ENCODE measurements at places on chromosomes 2 and 18.

DNA sequence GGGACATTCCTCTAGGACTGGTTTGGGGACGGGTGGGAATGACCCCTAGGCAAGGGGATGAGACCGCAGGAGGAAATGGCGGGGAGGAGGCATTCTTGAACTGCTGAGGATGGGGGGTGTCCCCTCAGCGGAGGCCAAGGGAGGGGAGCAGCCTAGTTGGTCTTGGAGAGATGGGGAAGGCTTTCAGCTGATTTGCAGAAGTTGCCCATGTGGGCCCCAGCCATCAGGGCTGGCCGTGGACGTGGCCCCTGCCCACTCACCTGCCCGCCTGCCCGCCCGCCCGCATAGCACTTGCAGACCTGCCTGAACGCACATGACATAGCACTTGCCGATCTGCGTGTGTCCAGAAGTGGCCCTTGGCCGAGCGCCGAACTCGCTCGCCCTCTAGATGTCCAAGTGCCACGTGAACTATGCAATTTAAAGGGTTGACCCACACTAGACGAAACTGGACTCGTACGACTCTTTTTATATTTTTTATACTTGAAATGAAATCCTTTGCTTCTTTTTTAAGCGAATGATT is 4.9 kb downstream of the INHBB start:
- DNase-seq = no peak

GRCh38 chr2:128317181-128317898 is 1.3 kb downstream of the HS6ST1 start:
- no peak for DNase-seq

- DNase-seq = peak; percentile 7
These were observed 927.0 kb upstream of the CRIM1 start for GRCh38 chr2:35428548-35428947.

DNA sequence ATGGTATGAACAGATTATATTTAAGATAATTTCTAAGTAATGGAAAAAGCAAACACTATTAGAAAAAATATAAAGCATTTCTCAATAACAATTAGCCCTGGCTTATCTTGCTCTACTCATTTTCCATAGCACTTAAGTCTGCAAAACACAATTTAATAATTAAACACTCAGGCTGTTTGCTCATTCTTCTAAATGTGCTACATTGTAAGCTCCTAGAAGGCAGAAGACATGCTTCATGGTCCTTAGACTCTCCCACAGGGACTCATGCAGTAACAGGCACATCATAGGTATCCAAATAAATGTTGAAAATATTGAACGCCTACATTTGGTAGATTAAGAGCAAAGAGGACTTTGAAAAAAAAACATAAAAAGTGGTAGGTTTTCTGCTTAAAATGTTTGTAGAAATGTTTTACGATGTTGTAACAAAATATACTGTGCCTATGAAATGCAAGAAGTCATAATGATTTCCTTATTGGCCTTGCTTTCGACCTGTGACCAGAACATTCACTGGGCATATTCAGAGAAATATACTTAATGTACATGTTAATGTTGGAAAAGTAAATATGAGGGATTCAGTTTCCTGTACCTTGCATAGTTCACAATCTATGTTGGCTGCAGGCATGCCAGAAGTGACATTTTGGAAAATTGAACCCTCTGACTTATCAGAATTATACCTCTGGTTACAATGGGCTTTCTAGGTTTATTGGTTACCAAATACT is 27.2 kb downstream of the G6PC2 start:
- DNase-seq = no peak

GRCh38 chr18:42513441-42513840 is 558.4 kb downstream of the PIK3C3 start:
- DNase-seq = no peak

- no peak for DNase-seq
These were observed 1053.0 kb downstream of the TSN start for GRCh38 chr2:122808286-122808969.

DNA sequence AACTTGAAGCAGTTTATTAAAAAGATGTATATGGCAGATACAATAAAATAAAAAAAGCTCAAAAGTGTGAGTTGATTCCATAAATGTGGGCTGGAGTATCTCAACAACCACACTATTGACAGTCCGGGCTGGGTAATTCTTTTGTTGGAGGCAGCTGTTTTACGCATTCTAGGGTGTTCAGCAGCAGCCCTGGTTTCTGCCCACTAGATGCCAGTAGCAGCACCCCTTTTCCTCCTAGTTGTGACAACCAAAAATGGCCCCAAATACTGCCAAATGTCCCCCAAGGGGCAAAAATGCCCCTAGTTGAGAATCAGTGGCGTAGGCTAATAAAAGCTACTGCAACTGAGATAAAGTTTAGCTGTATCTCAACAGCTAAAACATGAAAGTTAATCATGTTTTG is 44.8 kb downstream of the CHMP3 start:
- no peak for DNase-seq

DNA sequence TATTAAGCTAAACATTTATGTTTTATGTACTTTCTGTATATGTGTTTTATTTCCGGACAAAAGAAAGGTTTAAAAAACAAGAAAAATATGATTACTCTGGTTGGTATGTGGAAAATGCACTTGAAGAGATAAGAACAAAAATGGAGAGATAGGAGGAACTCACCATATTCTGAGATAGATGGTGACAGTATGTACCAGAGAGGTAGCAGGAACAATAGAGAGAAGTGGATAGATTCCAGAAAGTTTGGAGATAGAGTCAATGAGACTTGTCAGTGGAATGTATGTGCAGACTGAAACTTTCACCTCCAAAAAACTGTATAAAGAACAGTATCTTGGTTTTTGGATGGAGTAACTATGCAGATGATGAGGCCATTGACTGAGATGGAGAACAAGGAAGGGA is 105.6 kb upstream of the FSHR start:
- DNase-seq = no peak

DNA sequence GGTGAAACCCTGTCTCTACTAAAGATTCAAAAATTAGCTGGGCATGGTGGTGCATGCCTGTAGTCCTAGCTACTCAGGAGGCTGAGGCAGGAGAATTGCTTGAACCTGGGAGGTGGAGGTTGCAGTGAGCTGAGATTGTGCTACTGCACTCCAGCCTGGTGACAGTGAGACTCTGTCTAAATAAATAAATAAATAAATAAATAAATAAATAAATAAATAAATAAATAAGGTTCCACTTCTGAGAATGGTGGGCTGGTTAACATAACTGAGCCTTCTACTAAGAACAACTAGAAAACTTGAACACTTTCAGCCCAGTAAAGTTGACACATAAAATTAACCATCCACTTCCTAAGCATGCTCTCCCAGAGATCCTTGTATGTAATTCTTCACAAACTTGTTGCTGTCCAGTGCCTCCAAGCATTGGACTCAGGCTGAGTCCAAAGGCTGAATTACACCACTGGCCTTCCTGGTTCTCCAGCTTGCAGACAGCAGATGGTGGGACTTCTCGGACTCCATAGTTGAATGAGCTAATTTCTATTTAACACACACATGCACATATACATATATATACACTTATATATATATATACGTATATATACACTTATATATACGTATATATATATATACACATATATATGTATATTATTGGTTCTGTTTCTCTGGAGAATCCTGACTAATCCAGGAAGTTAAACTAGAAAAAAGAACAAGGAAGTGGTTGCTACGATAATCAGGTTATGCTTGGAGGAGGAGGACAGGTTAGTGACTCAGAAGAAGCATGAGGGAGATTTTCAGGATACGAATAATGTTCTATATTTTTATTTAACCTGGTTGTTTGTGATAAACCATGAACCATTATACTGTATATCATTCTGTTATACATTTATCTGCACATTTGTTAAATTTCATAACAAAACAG is 348.8 kb downstream of the METTL4 start:
- DNase-seq = no peak

DNA sequence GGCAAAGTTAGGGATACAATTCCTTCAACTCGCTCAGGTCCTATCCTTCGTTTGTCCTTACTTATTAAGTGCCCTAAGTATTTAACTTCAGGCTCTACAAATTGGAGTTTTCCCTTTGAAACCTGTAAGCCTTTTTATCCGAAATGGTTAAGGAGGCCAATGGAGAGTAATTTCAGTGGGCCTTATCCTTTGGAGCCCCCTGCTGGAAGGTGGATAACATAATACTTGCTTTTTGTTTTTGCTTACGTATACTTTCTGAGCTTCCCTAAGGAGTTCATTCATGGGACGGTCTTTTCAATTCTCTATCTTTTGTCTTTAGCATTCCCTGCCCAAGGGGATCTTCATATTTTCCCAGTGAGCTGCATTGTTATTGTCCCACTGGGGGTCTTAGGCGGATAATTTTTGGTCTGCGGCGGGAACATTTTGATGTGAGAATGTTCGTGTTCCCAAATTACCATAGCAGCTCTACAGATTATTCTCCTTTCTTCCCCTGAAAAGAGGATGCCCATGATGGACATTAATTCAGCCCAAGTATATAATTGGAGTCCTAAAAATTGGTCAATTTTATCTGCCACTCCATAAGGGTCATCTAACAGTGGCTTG is 34.4 kb upstream of the TRAPPC8 start:
- DNase-seq = peak; percentile 52

DNA sequence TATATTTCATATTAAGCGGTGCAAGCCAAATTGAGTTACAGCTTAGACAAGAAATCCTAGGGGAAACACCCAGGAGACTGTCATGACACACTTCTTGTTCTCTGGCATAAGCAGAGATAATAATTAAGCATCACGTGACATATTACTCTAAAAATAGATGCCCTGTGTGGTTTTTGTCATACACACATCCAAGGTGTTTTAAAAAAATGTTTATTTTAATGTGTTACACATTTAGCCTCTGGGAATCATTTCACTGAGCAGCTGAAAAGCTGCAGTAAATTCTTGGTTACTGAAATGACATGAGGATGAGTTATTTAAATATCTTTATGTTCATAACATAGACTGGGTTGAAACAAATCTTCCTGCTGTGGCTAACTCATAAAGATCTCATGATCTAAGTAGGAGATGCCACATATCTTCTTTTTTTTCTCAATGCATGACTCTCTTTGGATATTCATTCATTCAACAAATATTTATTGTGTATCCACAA is 38.0 kb upstream of the ERMN start:
- no peak for DNase-seq

- no peak for DNase-seq
These were observed 30.4 kb upstream of the RAB6D start for GRCh38 chr2:131394147-131394931.

DNA sequence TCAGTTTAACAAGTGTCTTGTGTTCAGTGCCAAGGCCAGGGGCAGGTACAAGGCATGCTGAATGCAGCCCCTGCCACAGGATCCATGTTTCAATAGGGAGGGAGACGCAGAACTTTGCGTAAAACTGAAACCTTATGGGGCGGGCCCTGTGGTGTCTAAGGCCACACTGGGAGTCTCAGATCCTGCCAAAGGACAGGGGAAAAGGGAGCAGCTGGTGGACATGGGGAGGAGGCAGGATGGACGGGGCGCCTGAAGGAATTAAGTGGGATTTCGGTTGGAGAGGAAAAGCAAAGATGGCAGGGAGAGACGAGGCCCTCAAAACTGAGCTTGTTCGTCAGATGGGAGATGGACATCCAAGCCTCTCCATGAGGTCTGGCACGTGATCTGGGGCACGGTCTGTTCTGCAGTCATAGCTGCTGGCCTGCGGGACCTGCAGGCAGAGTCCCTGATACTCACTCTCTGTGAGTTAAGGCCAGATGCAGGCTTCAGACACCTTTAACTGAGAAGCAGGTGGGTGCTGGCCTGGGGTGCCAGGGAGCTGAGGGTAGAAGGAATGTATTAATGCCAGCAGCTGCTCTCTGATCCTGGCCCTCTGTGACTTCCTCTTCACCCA is 48.8 kb downstream of the TCF7L1 start:
- no peak for DNase-seq
